Stimulated activated naive CD4-positive, alpha-beta T cell (primary cell): ENCODE measurements at places on chromosomes 3 and 15.
A peak's percentile ranks its signal among the peaks of the same experiment; 100 is the strongest.

GRCh38 chr15:62164014-62164395 is 1.1 kb downstream of the C2CD4B start:
- no peak for DNase-seq

- no peak for DNase-seq
Observed at GRCh38 chr3:178189854-178190253, 346.4 kb upstream of the KCNMB2 start.

GRCh38 chr3:35067750-35068149 is 571.6 kb upstream of the ARPP21 start:
- DNase-seq, result no peak

GRCh38 chr3:184815046-184815930 is 3.3 kb downstream of the VPS8 start:
- DNase-seq, result peak; percentile 43

GRCh38 chr3:16841904-16842271 is 42.9 kb upstream of the PLCL2 start:
- DNase-seq, result peak; percentile 35

- no peak for DNase-seq
Observed at GRCh38 chr3:169299129-169299528, 364.4 kb downstream of the MECOM start.

DNA sequence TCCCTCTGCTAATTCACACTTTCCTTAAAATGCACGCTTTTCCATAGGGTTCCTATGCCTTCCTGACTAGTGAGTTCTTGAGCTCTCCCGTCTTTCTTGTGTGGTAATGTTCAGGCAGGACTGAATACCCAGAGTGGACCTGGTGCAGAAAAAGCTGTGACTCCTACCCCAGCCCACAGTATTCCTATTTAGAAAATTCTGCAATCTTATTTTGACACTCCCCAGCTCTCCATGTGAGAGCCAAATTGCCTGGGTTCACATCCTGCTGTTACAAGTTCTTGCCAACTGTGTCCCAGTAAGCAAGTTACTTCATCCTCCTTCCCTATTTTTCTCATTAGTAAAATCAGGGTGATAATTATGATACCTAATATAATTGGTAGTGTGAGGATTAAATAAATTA is 290.8 kb upstream of the SLCO3A1 start:
- no peak for DNase-seq

- no peak for DNase-seq
Observed at GRCh38 chr3:43969944-43970343, 271.7 kb upstream of the TOPAZ1 start.

GRCh38 chr15:96344060-96344705 is 13.7 kb downstream of the NR2F2 start:
- DNase-seq, result no peak

DNA sequence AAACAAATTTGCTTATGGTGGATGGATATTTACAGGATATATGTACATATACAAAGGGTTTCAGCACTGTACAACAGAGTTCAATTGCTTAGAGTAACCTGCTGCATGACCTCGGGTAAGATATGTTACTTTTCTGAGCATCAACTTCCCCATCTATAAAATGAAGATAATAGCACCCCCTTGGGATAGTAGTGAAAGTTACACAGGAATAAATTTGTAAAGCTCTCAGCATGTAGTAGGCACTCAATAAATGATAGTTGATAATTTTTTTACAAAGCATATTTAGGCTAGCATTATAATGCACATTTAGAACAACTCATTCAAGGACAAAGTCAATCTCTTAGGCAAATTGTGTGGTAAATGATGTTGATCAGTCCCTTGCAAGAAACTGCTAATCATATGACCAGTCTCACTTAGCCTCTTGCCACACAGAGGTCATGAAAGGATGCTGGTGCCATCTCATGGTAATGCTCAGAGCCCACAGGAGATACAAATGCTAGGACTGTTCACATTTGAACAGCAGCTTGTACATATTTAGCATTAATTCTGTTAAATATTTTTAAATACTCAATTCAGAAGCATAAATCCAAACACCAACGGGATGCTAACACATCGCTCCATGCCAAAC is 123.9 kb downstream of the MAGI1 start:
- DNase-seq, result no peak

GRCh38 chr3:69121513-69121912 is 882 bp downstream of the LMOD3 start:
- DNase-seq, result no peak

GRCh38 chr15:34999906-35000305 is 11.8 kb upstream of the ZNF770 start:
- no peak for DNase-seq

GRCh38 chr3:17006132-17006852 is 121.5 kb downstream of the PLCL2 start:
- no peak for DNase-seq

- no peak for DNase-seq
Observed at GRCh38 chr3:182142928-182143327, 431.2 kb downstream of the SOX2 start.

GRCh38 chr3:60304112-60304511 is 947.1 kb downstream of the FHIT start:
- no peak for DNase-seq

DNA sequence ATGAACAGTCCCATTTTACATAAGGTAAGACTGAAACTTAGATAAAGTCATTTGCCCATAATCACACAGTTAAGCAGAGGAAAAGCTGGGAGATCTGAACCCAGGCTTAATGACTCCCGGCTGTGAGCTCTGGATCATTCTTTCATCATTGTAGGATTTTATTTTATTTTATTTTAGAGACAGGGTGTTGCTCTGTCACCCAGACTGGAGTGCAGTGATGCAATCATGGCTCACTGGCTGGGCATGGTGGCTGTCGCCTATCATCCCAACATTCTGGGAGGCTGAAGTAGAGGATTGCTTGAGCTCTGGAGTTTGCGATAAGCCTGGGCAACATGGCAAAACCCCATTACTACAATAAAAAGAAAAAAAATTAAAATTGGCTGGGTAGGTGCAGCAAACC is 31.2 kb upstream of the RAF1 start:
- no peak for DNase-seq

- DNase-seq, result no peak
Observed at GRCh38 chr3:154976072-154976983, 103.8 kb upstream of the MME start.

GRCh38 chr15:60760646-60761504 is 281.9 kb upstream of the ICE2 start:
- DNase-seq, result no peak

- DNase-seq, result no peak
Observed at GRCh38 chr3:71513515-71513914, 70.0 kb downstream of the FOXP1 start.

- DNase-seq, result no peak
Observed at GRCh38 chr15:99320374-99321215, 69.3 kb downstream of the LRRC28 start.

- DNase-seq, result no peak
Observed at GRCh38 chr15:71093054-71094024, 21.9 kb upstream of the THSD4 start.
